GM06990 (cell line): ENCODE measurements at places on chromosomes 7 and 10.
A peak's percentile ranks its signal among the peaks of the same experiment; 100 is the strongest.

DNA sequence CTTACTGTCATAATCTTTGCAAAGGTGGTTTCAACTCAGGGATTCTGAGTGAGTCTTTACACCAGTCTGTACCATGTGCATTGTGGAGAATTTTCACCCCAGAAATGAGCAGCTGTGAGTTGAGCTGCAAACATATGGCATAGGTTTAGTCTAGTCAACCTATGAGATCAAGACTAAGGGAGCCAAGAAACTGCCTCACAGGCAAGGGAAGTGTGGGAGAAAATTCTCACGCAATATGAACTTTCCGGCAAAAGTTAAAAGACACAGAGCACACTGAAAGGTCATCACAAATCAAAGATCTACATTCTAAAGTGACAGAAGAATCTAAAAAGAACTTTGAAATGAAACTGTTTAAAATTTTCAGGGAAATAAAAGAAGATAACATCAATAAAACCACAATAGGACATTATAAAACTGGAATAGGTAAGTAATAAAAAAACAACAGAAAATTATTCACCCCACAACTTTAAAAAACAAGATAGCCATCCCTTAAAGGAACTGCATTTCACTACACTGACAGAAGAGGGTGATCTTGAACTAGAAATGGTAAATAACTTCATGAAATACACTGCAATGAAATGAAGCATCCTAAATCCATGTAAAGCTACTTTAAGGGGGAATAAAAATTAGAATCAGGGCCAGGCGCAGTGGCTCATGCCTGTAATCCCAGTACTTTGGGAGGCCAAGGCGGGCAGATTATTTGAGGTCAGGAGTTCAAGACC is 63.5 kb downstream of the LGI1 start:
- DNase-seq, result no peak

- no peak for DNase-seq
These were observed 30.2 kb downstream of the KLHL7 start for GRCh38 chr7:23135755-23136154.

DNA sequence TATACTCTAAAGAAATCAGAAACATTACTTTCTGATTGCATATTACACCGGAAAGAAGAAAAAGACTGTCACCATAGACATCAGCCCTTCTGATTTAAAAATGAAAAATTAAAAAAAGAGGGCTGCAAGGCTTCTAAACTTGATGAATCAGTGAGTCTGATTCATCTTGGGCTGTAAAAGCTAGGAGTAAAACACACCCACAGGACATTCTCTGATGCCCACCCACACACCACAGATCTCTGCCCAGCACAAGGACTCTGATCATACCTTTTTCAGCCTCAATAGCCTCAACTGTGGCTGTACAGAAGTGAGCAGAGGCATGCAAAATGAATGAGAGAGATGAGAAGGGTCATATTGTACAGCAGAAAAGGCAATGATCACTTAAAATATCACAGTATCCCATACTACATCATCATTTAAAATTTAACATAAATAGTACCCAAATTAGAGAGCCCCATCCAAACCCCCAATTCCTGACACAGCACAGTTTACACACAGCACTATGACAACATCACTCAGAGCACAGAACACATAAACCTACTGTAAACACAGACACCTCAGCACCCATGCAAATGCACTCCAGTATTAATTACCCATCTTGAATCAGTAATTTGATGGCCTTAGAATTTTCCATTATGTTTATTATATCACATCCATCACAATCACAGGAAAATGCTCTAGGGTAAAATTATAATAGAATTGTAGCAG is 6.4 kb upstream of the MSS51 start:
- DNase-seq, result no peak

- no peak for DNase-seq
These were observed 20.3 kb downstream of the PSAP start for GRCh38 chr10:71830726-71831125.

- no peak for DNase-seq
These were observed 5.7 kb upstream of the MSS51 start for GRCh38 chr10:73439055-73439454.

DNA sequence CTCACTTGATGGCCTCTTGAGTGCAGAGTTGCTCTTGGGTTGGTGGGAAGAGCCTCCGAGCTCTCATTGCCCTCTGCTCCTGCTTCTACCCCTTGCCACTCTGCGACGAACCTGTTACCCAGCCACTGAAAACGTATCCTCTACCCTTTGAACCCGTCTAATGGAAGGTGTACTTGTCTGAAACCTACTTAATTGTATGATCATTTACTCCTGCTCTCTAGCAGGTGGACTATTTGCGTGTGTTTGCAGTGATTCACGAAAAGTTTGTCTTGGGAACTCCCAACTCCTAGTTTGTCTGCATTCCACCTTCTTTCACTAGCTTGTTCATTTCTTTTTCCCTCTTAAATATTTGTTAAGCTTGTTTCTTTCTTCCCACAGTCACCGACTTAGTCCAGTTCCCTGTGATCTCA is 503 bp downstream of the CROT start:
- no peak for DNase-seq

DNA sequence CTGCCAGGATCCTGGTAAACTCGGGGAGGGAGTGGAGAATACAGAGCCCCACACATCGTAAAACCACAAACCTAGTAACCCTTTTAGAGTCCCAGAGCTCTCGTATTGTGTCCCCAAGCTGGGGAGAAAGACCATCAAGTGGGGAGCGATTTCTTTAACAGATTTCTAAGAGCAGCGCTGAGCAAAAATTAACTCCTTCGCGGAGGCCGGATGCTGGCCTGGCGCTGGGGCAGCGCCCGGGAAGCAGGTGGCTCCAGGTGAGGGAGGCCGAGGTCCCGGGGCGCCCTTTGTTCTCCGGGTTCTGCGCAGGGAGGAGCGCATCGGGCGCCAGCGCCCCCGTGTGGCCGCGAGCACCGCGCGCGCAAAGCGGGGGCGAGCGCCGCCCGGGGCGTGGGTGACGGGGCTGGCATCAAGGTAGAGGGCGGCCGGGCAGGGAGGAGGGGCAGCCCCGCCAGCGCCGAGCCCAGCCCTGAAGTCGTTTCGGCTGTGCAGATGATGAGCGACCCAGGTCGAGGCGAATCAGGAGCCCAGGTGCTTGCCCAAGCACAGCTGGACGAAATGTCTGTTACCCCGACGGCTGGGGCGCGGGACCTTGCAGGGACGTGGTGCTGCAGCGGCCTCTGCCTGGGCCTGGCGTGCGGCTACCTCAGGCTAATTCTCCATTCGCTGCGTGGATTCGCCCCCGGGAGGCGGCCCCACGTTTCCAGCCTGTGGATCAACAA is 10.4 kb upstream of the FGFR2 start:
- DNase-seq, result peak; percentile 54

- DNase-seq, result no peak
These were observed 14.8 kb upstream of the ZMIZ2 start for GRCh38 chr7:44733708-44734481.

DNA sequence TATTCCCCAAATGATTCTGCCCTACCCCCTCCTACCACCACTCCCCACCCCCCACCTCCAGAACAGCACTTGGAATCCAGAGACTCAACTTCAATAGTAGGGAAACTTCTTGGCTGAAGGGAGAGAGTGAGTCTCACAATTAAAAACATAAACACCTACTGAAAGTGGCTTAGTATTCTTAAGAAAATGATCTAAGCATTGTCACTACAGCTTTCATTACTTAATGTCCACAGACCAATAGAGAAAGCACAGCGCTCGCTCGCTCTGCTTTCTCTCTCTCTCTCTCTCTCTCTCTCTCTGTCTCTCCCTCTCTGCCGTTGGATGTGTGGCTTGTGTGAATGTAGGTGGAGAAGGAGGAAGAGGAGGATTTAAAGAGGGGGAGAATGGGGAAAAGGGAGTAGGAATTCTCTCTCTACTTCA is 1.5 kb upstream of the SEMA3A start:
- DNase-seq, result no peak

DNA sequence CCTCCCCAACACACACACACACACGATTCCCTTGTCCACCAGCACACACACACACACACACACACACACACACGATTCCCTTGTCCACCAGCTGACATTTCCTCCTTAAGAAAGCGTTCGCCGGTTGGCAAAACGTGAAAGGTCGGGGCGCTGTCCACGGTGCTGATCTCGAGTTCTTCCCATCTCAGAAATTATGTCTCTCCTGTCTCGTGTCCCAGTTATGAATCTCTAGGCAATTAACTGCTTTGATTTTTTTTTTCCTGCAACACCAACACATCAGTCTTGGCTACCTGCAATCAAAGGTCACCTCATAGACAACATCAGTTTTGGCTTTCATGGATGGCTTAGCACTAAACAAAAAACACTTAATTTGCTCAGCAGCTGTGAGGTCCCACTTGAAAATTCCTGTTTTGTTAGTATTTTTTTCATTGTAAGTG is 1.9 kb downstream of the INA start:
- no peak for DNase-seq

GRCh38 chr10:2326411-2326810 is 589.1 kb upstream of the ADARB2 start:
- DNase-seq, result no peak

GRCh38 chr7:151579644-151580043 is 59.9 kb upstream of the RHEB start:
- DNase-seq, result no peak

DNA sequence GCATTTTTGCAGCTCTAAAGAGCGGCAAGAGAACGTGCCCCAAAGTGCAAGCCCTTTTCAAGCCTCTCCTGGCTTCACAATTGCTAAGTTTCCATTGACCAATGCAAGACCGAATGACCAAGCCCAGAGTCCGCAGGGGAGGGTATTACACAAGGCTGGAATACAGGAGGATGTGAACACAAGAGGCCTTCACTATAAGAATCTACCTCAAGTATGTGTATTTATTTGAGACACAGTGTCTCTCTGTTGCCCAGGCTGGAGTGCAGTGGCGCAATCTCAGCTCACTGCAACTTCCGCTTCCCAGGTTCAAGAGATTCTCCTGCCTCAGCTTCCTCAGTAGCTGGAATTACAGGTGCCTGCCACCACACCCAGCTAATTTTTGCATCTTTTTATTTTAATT is 22.2 kb upstream of the TPST1 start:
- no peak for DNase-seq
